ENCODE measurements at places on chromosomes 4 and X.

DNA sequence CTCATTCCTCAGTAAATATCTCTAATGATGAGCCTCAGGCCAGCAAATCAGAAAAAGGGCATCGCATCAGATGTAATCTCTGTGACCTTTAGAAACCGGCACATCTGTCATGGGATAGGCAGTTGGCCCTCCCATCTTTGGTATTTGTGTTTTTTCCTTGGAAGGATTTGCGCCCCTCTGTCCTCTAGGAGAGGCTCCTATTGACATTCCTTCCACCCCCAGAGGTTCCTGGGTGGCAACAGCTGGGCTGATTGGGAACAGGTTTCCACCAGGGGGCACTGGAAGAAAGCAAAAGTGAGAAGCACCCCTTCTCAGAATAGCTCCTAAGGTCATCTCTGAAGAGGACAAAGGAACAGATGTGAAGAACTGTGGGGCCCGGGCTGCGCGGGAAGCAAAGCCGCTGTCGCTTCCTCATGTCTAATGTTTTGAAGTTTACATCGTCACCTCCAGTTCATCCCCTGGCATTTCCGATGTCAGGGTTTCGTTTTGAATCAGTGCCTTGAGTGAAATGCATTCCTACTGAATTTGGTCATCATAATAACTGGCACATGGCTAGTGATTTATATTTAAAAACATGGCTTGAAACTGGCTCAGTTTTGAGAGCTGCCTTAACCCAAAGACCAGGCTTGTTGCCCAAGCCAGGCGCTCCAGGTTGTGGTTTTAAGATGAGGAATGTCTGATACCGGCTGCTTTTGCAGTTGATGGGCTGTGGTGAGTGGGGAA, 6.2 kb downstream of the TXK start:
- DNase-seq, result peak; percentile 31

GRCh38 chr4:169625886-169626285, 5.5 kb downstream of the CLCN3 start:
- DNase-seq, result no peak

GRCh38 chrX:22310779-22311178, 38.1 kb downstream of the CBLL2 start:
- DNase-seq, result no peak

GRCh38 chrX:71629467-71629866, 11.2 kb upstream of the CXCR3 start:
- no peak for DNase-seq

- DNase-seq, result no peak
These were observed 473.7 kb downstream of the CENPC start for GRCh38 chr4:67071641-67072040.

GRCh38 chr4:127698789-127699200, 31.4 kb upstream of the SLC25A31 start:
- DNase-seq, result no peak

GRCh38 chr4:173014113-173014558, 154.5 kb upstream of the GALNT7 start:
- DNase-seq, result no peak

- no peak for DNase-seq
These were observed 30.9 kb downstream of the RNF212 start for GRCh38 chr4:1082215-1083182.

GRCh38 chr4:99436462-99436861, 1.3 kb upstream of the ADH7 start:
- DNase-seq, result no peak

DNA sequence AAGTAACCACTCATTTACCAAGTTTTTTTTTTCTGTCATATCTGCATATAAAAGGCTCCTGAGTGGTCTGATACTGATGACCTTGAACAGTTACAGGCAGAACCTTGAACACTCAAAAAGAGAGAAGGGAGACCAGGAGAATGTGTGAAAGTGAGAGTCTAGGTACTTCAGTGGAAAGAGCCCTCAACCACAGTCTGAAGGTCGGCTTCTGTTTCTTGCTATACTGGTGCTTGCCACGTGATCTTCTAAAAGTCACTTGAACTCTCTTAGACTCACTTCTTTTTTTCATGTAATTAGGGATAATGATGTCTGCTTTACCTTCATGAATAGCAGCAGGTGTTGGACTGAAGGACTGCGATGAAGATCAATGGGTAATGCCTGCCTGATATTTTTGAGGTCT, 22.8 kb downstream of the GABRB1 start:
- no peak for DNase-seq

DNA sequence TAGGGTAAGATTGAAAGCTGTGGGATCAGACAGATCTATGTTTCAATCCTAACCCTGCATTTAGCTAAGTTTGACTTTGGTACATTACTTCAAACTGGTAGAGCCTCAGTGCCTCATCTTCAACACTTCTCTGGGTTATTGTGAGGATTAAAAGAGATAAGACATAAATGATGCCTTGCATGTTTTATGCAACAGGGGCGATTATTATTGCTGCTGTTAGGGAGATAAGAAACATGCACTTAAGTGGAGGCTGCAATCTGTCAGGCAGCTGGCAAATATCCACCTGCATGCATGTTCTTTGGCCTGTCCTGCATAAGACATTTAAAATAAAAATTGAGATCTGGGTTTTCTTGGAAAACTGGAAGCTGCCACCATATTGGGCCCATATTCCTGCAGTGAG, 24.6 kb downstream of the UNC5C start:
- no peak for DNase-seq

DNA sequence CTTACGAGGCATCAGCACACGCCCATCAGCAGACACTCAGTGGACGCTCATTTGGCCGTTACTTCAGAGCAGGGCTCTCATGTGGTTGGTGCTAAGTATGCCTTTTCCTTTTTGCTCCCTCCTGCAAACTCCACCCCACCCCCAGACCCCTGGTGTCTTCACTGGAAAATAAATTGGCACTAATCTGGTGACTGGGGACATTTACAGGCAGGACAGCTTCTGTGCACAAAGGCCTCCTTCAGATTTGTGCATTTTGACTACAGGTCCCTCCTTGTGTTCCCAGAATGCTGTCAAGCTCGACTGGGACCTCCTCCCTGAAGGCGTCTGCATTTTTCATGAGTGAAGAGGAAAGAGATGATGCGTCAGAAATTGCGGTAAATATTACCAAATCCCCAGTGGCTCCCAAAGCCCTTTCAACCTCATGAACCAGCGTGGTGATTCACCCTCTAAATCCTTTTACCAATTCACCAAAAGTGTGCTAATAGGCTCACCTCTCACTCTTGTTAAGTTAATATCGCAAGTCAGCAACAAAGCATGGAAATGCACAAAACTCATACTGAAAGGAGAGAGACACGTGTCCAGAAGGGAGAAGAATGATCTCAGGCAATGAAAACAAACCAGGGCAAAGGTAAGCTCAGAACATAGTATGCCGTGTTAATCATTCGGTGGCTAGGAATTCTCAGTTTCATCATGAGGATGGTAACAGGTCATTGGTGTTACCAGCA, 119.0 kb downstream of the NKX6-1 start:
- no peak for DNase-seq

- DNase-seq, result no peak
These were observed 191.7 kb downstream of the CRLF2 start for GRCh38 chrX:1020634-1021166.

GRCh38 chr4:67083496-67083895, 461.8 kb downstream of the CENPC start:
- no peak for DNase-seq

DNA sequence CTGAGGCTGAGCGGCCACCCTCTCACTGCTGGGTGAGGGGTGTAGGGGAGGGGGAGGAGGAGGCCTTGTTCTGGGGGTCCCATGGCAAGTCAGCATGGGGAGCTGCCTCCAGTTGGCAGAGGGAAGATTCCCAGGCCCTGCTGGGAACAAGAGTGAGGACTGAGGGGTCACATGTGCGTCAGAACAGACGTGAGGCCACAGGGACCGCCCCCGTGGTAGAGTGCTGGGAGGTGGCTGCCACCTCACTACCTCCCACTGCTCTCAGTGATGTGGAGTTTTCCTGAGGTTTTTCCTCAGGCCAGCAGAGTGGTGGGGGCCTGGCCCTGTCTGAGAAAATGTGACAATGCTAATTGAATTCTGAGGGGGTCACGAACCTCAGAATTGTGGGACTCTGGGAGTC, 568 bp downstream of the MAGEC1 start:
- no peak for DNase-seq

DNA sequence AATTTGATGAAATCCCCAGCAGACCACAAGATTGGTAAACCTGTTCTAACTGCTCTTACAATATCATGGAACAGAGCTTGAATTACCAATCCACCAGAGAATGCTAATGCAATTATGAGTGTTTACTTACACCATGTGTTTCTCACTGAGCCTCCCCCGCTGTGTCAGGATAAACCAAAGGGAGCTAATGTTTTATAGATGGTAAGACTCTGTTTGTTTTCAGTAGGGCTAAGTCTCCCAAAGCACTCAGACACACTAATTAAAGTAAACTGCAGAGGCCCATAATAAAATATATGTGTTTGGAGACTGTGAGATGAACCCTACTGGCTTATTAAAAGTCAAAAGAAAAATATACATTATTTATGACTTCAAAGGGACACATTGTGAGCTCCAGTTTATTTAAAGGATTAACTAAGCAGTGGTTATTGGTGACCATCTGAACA, 261.7 kb upstream of the FAM241A start:
- DNase-seq, result no peak

DNA sequence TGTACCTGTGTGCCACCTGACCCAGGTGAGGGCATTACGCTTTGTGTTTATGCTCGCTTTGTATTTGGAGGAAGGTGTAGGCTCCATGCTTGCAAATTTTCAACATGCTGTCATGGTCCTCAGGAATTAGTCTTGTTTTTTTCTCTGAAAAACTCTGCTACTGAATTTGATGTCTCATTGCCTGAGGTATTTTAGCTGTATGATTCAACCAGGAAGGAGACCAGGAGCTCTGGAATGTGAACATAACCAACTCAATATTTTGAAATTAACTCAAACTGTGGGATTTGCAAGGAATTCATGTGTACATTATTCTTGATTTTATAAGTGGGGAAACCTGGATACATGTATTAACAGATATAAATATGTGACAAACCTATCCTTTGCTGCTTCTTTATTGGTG, 134.1 kb downstream of the SLC4A4 start:
- DNase-seq, result no peak
